ENCODE measurements at places on chromosomes 2 and 18.

GRCh38 chr18:61749031-61749430 is 143.8 kb downstream of the RNF152 start:
- DNase-seq: no peak

GRCh38 chr2:145815933-145816332 is 1296.0 kb upstream of the ZEB2 start:
- DNase-seq: no peak

GRCh38 chr18:23587220-23587642 is 925 bp upstream of the NPC1 start:
- no peak for DNase-seq

DNA sequence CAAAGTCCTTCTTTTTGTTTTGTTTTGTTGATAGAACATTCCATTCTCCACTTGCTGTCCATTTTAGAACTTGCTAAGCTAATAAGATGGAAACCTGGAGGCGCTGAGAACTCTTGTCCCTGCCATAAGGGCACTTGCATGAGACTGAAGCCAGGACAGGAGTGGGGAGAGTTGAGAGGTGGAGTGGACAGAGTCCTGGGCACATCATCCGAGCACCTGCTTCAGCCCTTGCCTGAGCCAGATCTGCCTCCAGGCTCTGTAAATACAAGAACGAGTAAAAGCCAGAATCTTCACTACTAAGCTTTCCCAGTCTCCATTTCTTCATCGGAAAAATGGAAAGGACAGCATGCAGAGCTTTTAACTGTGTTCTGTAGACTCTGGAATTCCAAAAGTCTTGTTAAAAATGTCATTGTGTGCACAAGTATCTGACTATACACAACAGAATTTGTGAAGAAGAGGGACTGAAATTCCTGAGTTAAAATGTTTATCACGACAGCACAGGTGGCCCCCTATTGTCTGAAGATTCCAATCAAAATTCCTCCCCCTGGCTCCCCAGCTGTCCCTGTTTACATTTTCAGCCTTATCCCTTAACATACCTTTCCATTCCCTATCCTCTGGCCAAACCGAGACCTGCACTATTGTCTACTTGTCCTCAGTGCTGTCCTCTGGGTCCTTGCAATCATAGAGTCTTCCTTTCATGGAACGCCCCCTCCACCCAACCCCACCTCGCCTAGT is 498.2 kb upstream of the TNP1 start:
- DNase-seq: no peak

DNA sequence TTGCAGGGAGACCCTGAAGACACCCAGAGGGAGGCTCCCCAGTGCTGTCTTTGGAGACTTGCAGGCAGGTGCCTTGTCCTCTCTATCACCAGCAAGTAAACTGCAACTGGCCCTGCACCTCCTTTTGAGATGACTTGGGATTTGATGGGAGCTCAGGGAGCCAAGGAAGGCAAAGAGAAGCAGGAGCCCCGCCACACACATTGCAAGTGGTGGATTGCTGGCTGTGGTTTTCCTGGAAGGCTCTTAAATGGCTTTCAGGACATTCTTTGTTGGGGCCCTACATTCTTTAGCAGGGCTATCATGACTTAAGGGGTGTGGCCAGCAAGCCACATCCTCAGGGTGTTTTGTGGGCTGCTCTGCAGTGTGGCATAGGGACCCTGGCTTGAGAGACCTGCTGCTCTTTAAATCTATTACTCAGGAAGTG is 39.9 kb upstream of the CDC42EP3 start:
- DNase-seq: peak; percentile 27

DNA sequence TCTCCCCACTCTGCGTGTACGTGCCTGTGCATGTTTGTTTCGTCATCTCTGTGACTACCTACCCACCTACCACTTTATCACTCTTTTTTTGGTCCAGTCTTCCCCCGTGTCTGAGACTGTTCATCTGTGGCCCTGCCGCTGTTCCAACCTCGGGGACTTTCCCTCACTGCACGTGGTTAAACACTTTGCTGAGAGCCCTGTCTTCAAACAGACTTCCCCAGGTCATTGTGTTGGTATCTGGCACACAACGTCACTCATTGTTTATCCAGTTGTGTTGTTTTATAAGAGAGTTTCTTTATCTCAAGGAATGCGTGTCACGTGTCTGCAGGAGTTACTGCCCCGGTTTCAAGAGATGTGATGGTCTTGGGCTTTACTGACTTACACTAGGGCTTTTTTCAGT is 262.0 kb upstream of the RASGRP3 start:
- DNase-seq: peak; percentile 10

- no peak for DNase-seq
These were observed 3.6 kb downstream of the MZT2A start for GRCh38 chr2:131488306-131489205.

DNA sequence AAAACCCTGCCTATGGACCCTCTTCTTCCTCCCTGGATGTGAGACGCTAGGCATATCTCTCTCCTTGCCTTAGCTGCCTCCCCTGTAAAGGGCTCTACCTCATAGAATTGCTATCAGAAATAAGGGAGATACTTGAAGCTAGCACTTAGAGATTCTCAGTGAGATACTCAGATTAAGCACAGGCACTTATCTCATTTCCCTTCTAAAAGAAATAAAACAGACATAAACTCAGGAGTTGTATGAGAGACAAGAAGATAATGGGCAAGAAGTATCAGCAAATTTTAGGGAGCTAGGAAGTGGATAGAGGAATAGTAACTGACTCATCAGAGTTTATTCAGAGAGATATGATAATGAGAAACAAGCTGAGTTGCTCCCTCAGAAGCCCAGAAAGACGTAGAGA is 131.0 kb downstream of the SP3 start:
- no peak for DNase-seq

DNA sequence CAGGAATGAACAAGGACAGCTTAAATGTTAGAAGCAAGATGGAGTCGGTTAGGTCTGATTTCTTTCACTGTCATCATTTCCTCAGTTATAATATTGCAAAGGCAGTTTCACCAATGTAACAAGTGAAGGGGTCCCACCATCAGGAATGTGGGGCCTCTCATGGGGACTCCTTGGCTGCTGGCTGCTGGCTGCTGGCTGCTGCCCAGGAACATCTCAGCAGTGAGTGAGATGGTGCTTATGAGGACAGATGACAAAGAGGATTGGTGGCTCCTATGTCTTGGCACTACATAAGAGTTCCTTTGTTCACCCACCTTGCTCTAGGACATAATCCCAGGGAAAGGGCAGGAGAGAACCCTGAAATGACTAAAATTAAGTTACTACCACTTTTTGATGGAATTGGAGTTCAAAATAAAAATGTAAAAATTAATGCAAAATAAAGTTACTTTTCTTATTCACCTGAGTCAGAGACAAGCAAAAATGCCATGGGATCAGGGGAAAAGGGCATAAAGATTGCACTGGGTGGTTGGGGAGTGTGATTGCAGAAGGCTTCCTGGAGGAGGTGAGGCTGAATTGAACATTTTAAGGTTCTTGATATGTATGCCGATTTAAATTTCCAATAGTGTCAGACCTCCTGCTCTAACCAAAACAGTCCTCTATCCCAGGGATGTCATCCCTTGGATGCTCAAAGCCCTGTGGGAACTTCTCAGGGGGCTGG is 23.4 kb downstream of the TMEM177 start:
- no peak for DNase-seq

DNA sequence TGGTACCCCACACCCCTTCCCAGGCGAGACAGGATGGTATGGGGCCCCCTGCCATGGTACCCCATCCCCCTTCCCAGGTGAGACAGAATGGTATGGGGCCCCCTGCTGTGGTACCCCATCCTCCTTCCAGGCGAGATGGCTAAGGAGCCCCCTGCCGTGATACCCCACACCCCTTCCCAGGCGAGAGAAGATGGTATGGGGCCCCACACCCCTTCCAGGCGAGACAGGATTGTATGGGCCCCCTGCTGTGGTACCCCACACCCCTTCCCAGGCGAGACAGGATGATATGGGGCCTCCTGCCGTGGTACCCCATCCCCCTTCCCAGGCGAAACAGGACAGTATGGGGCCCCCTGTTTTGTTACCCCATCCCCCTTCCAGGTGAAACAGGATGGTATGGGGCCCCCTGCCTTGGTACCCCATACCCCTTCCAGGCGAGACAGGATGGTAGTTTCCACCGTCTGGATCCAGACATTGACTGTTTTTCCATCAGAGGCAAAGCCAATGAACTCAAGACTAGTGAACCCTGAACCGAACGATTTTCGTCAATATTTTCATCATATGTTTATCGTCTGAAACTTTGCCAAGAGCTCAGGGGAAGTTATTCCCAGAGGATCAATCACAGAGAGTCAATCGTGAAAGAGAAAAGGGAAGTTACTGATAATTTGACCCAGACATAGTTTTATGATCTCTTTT is 75.0 kb downstream of the MYCN start:
- DNase-seq: no peak

- DNase-seq: peak; percentile 39
These were observed 4.4 kb downstream of the C2orf92 start for GRCh38 chr2:97673915-97674283.

DNA sequence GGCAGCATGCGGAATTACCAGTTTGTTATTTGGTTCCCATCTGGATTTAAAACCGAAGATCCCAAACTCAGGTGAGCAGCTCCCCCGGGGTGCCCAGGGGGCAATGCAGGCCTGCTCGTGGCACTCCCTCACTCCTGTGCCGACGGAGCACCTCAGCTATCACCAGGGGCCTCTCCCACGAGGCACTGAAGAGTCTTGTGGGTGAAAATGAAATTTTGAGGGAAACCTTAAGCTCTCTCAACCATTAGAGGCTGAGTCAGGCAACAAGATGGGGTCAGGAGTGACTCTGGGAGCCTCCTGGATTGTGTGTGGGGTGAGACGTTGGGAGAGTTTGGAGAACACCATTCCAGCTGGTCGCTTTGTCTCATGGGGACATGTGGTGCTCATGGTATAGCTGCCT is 189.0 kb downstream of the PRKCE start:
- no peak for DNase-seq

DNA sequence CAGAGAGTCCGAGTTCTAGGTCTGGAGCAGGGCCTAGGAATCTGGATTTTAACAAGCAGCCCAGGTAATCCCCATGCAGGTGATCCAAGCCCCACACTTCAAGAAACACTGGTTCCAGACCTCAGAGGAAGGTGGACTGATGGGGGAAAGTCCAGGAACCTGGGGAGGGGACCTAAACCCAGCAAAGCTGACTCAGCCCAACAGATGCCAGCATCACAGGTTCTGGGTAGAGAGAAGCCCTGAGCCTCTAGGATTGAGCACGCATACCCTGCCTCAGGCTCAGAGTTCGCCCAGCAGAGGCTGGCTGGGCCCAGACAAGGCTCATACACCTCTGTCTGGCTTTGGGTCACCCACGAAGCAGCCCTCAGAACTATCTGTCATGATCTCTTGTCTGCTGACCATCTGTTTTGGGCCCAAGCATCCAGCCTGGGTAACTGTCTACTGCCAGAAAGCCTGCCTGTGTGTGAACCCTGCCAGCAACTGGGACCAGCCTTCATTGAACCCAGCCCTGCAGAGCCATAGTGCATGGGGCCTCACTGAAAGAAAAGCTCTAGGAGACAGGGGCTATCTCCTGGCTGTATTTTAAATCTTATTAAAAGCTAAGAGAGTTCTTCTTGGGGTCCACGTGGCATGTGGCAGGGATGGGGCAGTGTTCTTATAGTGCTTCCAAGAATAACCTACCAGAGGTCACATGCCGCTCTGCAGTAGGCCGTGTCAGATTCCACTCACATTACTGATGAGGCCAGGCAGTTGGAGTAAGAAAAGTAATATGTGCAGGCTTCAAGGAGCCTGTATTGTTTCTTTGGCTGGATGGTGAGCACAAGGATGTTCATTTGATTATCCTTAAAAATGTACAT is 7.4 kb downstream of the TMEM127 start:
- DNase-seq: no peak

All from stimulated activated naive CD8-positive, alpha-beta T cell treated with anti-CD3 and anti-CD28 coated beads, Interleukin-15, amount 100 ng/mL, for 72 hours (primary cell).